Renal pelvis (tissue), 12 donors: ENCODE measurements at places on chromosomes 13 and 19. TPM values are rescaled to one million over a fixed set of nuclear protein-coding genes. Genes with fewer than 3 reads are reported as not detected.

Gene ZNF565
- polyA plus RNA-seq: 8.5 TPM

Gene ILF3
- polyA plus RNA-seq: 331 TPM

Gene CEACAM1
- polyA plus RNA-seq: 7.7 TPM

Gene PPAN
- 45.6 TPM for polyA plus RNA-seq

Gene CYP2A7
- polyA plus RNA-seq: 0.29 TPM

Gene ZNF221
- polyA plus RNA-seq: 6.0 TPM

Gene ZNF490
- polyA plus RNA-seq: 5.8 TPM

Gene DKKL1
- polyA plus RNA-seq: 6.7 TPM

Gene UQCRFS1
- polyA plus RNA-seq: 37.6 TPM

Gene PALM
- polyA plus RNA-seq: 113 TPM

Gene RETN
- polyA plus RNA-seq: 1.4 TPM

Gene SH2D3A
- polyA plus RNA-seq: 5.7 TPM

Gene MTUS2
- polyA plus RNA-seq: 0.90 TPM

Gene FGF9
- polyA plus RNA-seq: 29.5 TPM

Gene F10
- polyA plus RNA-seq: 24.2 TPM

Gene LYPD5
- polyA plus RNA-seq: 0.53 TPM

Gene HPN
- polyA plus RNA-seq: 118 TPM

Gene PPM1N
- polyA plus RNA-seq: 0.56 TPM

Gene IZUMO2
- polyA plus RNA-seq: 0.13 TPM

Gene RFPL4AL1
- polyA plus RNA-seq: not detected

Gene TMEM161A
- polyA plus RNA-seq: 45.5 TPM

Gene NEK5
- polyA plus RNA-seq: 2.5 TPM

Gene LILRB4
- 1.3 TPM for polyA plus RNA-seq

Gene ZSCAN1
- polyA plus RNA-seq: 7.8 TPM

Gene PGLYRP1
- 0.84 TPM for polyA plus RNA-seq

Gene KASH5
- 0.10 TPM for polyA plus RNA-seq

Gene IFNL1
- polyA plus RNA-seq: not detected

Gene LIN37
- 14.0 TPM for polyA plus RNA-seq

Gene CGB3
- polyA plus RNA-seq: not detected

Gene CABP5
- not detected for polyA plus RNA-seq

Gene TNNI3
- 4.2 TPM for polyA plus RNA-seq

Gene JAK3
- polyA plus RNA-seq: 3.2 TPM

Gene ZNF441
- 14.2 TPM for polyA plus RNA-seq

Gene IQCN
- 6.5 TPM for polyA plus RNA-seq

Gene STXBP2
- polyA plus RNA-seq: 61.8 TPM

Gene TLE2
- polyA plus RNA-seq: 42.6 TPM
